NCI-H1092 (cell line): ENCODE measurements at places on chromosomes 7 and 10.

DNA sequence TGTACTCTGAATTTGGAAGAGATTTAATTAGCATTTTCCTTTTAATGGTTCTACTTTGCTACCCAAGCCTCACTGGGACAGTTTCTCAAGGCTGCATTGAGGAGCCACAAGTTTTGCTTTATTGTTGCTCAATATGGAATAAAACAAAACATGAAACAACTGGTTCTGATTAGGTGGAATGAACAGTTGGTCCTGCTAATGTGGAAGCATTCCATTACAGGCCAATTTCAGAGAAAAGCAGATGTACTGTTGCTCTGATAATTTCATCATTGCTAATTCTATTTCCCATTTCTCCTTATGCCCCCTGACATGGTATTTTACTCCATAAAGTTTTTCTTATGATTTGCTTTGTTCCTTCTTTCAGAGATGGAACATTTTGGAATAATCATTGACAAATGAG is 66.0 kb upstream of the PAPSS2 start:
- no peak for DNase-seq

- DNase-seq: no peak
Observed at GRCh38 chr10:13421382-13421917, 73.4 kb upstream of the SEPHS1 start.

GRCh38 chr7:91267171-91267955 is 3.1 kb downstream of the FZD1 start:
- no peak for DNase-seq

GRCh38 chr7:33905389-33906032 is at the start of gene BMPER:
Gene BMPER (plus strand): TSS chr7:33905539. CDS start chr7:33905614, 75 bp downstream.
- peak; percentile 68 for DNase-seq

- DNase-seq: no peak
Observed at GRCh38 chr10:122159141-122159970, 111.7 kb upstream of the BTBD16 start.

DNA sequence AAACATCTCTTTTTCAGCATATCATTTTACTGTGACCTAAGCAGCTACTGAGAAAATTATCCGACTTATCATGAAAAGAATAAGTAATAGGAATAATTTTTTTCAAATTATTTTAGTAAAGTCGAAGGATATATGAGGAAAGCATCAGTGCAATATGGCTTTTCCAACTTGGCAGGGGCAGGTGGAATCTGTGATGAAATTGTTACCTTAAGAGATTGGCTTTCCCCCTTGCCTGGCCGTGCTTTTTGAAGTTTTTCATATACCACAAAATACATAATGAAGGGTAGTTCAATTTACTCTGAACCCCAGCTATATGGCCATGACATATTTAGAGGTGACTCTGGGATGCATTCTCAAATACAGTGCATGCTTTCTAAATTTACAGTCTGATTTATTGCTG is 87.2 kb upstream of the MKX start:
- DNase-seq: no peak

DNA sequence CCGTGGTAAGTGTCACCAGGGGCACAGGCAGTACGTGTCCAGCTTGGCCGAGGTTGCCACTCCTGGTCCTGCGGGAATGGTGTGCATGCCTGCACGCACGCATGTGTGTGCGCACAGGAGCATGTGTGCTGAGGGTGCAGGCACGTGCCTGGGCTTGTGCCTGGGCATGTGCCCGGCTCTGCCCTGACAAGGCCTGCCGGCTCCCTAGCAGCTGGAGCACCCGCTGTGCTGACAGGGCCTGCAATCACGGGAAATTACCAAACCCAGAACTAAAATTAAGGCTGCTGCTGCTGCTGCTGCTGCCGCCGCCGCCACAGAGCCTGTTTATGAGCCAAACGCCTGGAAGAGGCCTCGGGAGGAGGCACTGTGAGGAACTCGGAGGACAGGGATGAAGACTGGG is 28.7 kb downstream of the GHRHR start:
- no peak for DNase-seq

DNA sequence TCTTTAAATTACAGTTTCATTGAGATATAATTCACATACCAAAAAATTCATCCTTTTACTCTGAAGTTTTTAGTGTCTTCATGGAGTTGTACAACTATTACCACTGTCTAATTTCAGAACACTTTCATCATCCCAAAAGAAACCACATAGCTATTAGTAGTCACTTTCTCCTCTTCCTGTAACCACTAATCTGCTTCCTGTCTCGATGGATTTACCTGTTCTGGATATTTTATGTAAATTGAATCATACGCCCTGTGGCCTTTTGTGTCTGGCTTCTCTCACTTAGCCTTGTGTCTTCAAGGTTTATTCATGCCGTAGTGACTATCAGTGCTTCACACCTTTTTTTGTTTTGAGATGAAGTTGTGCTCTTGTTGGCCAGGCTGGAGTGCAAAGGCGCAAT is 135.5 kb downstream of the DOCK1 start:
- DNase-seq: no peak

DNA sequence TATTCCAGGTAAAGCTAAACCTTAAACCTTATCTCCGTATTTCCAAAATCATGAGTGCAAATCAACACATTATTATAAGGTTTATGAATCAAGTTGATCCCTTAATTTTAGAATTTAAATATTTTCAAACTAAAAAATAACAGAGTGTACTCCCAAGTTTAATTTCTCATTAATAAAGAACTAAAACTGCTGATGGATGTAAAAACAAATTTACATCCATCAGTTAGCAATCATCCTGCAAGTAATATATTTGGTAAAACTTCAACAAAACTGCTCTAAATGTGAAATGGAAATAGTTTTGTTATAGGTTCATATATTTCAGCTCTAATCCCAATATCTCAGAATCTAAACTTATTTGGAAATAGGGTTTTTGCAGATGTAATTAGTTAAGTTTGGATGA is 71.3 kb upstream of the ZNF804B start:
- no peak for DNase-seq

- no peak for DNase-seq
Observed at GRCh38 chr10:35536789-35537188, 68.4 kb upstream of the GJD4 start.

- peak; percentile 69 for DNase-seq
Observed at GRCh38 chr7:97024209-97025129, at the start of gene DLX5. Gene DLX5 (minus strand): TSS chr7:97024831. CDS start chr7:97024623, 208 bp downstream.

DNA sequence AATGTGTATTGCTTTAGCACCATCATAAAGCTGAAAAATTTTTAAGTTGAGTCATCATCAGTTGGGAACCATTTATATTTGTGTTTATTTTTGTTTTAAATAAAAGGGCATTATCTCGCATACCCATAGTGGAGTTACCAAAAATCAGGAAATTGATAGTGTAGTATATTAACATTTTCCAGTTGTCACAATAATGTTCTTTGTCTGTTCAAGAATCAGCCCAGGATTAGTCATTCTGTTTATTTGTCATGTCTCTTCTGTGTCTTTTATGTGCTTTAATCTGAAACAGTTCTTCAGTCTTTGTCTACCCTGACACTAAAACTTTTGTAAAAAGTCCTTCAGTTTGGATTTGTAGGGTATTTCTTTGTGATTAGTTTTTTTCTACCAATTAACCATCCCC is 827.8 kb upstream of the ZWINT start:
- no peak for DNase-seq

DNA sequence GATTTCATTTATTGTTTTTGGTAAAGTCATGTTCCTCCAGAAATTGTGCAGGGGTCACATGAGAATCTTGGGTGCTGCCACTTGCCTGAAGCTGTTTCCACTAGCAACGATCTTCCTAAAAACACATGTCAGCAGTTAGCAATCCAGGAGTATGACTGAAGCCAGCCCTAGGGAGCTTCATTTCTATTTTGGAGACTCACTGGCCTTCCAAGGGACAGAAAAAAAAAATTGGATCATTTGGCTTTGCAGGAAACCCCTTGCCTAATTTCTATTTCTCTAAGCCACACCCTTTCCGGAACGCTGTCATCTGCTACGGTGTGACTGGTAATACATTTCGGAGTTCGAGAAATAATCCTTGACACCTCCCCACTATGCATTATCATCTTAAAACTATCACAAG is 204.7 kb downstream of the TAX1BP1 start:
- DNase-seq: no peak

- no peak for DNase-seq
Observed at GRCh38 chr7:99447943-99448342, 9.2 kb downstream of the CPSF4 start.

GRCh38 chr7:155911471-155912105 is 99.3 kb upstream of the SHH start:
- no peak for DNase-seq

DNA sequence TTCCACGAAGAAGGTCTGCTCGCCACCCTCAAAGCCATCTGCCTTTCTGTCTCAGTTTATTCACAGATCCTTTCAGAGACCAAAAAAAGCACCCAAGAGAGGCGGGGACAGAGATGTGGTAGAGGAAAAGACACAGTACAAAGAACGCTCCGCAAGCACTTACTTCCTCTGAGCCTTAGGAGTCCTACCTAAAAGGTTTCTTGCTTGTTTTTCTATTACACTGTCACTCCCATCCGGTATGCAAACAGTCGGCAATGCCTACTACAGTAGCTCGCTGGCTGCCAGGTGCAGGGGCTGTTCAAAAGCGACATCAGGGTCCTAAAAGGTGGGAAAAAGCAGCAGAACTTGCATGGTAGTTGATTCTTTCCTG is 816 bp downstream of the TECPR1 start:
- DNase-seq: no peak

DNA sequence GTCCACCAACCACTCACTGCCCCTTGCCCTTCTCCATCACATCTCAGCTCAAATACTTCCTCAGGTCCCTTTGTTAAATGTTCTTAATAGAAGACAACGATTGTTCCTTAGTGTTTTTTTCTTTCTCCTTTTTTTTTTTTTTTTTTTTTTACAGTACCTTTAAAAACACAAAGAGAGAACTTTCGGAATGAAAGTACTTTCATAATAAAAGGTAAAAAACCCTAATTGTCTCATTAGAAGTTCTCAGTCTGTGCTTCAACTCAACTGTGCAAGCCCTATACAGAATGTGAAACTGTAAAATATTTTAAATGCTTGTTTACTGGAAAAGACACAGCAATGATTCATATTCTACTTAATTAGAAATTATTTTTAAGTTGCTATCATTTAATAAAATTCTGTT is 29.4 kb downstream of the TSPAN12 start:
- DNase-seq: no peak

- no peak for DNase-seq
Observed at GRCh38 chr10:17217631-17218232, 10.3 kb upstream of the VIM start.

DNA sequence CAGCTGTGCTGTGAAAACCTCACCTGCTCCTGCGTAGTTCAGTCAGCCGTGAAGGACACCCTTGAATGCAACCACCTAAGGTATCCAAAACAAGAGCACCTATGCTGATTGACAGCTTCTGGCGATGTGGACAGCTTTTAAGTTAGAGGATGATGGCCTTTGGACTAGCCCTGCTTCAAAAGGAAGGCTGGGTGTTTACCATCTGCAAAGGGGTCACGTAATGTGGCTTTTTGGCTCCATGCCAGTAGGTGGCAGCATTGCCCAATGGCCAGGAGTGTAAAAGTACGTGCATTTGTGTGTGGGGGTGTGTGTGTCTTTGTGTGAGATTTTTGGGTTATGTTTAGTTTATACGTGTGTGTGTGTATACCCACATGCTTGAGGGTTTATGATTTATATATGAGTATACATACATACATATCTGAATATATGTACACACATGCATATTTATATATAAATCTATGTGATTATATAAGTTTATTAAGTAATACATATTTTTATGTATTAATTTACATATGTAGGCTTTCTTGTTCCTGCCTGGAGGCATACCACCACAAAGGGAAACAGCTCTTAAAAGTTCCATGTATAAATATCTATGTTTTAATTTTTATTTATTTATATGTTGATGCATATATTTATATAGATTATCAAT is 236.3 kb upstream of the ANKRD30A start:
- peak; percentile 44 for DNase-seq

DNA sequence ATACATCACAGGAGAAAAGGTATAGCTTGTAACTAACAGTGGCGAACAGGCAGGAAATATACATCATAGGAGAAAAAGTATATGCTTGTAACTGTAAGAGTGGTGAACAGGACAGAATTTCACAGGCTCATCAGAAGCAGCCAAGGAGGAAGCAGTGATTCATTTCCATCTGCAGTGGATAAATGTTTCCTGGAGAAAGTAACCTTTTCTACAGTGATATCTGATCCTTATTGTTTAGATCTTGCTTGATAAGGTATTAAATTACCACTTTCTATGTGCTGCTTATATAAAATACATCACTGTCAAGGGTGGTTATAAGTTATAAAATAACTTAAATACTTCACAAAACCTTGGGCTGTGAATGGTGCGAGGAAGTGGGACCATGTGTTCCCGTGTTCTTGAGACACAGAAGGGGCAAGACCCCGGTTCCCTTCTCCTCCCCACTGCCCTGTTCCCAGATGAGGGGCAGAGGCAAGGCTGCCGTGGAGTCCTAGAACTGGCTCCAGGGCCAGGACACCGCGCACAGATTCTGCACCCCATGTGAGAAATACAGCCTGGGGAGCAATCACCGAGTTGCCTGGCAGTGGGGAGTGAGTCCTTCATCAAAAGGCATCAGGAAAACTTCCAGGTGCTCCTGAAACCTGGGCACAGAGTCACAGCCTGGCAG is 135.2 kb downstream of the DIP2C start:
- DNase-seq: no peak

GRCh38 chr10:121497513-121498470 is 100.5 kb downstream of the FGFR2 start:
- no peak for DNase-seq

- DNase-seq: no peak
Observed at GRCh38 chr7:39367943-39368342, 198.3 kb upstream of the YAE1 start.

DNA sequence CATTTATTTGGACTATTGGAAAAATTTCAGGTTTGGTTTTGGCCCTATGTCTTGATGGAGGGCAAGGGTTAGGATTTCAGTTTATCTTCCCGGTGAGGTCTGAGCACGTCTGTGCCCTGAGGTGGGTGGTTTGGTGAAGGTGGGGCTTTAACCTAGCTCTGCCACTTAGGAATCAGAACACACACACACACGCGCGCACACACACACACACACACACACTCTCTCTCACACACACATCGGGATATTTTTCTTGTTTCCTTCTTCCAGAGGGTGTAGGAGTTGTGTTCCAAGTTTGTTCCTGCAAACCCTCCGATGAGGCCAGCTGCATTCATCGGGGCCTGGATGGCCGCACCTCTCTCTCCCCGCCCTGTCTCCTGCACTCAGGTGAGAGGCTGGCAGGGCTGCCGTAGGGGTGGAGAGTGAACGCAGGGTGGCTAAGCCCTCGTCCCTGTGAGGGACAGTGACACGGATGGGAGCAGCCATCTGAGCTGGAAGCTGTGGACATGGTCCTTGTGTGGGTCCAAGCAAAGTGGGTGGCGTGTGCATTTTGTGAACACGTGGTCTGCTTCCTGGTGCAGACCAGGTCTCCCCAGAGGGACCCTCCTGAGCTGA is 34.2 kb downstream of the CHST12 start:
- no peak for DNase-seq

DNA sequence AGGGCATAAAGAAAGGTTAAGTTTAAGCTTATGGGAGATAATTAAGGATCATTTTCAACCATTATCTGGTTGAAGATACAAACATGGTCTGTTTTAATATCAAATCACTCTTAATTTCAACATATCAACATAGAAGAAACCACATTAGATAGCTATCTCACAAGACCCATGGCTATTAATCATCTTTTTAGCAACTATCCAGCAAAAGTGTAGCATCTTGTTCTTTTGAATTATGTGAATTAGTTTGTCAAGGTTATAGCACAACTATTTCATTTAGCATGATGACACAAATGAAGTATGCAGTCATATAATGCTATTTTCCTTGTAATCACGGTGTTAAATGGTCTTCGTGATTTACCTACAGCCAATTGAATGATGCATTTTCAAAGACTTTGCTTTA is 58.9 kb upstream of the PPP1R9A start:
- no peak for DNase-seq
